Dermis blood vessel endothelial cell (primary cell): ENCODE measurements at places on chromosomes 7 and 10.

DNA sequence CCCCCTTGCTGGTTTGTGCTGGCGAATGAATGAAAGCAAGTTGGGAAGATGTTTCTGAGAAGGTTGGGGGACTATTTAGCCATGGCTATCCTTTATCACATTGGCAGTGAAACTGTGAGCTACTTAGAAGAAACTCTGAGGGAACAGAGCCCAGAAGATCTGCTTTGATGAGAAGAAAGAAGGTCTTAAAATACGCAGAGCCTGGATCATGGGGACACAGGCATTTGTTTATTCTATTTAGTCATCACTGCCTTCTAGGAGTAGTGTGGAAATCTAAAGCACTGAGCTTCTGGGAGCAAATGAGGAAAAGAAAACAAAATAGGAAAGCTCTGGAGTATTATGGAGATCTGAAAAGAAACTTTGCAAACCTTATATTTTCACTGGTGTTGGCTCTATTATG lies 28.5 kb downstream of the CPED1 start:
- no peak for DNase-seq

- DNase-seq: peak; percentile 69
These were observed 72.4 kb downstream of the AGMO start for GRCh38 chr7:15489383-15489782.

DNA sequence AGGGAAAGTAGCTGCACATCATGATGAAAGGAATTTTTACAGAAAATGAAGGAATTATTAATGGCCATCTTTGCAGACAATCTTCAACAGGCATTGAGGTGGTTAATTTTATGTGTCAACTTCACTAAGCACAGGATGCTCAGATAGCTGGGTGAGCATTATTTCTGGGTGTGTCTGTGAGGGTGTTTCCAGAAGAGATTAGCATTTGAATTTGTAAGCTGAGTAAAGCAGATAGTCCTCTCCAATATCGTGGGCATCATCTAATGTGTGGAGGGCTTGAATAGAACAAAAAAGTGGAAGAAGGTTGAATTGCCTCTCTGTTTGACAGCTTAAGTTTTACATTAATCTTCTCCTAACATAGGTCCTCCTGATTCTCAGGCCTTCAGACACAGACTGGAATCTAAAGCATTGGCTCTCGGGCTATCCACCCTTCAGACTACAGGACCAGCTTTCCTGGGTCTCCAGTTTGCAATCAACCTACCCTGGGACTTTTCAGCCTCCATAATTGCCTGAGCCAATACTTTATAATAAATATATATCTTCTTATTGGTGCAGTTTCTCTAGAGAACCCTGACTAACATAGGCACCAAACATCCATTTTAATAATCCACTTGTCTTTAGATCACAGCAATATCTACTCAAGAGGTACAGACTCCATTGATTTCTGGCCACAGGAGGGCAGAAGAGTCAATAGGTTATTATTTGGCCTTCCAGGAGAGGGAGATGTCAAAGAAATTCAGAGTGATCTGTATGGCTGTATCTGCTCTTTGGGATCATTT lies 10.5 kb upstream of the CRPPA start:
- peak; percentile 56 for DNase-seq

DNA sequence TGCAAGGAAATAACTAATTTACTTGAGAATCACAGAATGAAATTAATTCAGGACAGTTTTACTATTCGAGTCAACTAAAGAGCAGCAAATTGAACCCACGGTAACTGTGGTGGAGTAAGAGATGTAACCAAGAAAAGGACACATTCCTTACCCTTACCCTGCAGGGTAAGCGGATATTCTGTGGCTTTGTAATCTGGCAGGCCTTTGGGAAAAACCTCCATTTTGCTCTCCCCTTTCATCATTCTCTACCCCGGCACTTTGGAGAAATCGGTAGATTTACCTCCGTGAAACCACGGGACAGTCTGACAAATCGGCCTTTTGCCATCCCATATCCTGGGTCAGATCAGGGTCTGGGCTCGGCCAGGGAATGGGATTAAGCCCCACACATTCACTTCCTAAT lies 18.4 kb downstream of the RCC1L start:
- no peak for DNase-seq

- no peak for DNase-seq
These were observed 86.3 kb downstream of the LCOR start for GRCh38 chr10:96918214-96919002.

DNA sequence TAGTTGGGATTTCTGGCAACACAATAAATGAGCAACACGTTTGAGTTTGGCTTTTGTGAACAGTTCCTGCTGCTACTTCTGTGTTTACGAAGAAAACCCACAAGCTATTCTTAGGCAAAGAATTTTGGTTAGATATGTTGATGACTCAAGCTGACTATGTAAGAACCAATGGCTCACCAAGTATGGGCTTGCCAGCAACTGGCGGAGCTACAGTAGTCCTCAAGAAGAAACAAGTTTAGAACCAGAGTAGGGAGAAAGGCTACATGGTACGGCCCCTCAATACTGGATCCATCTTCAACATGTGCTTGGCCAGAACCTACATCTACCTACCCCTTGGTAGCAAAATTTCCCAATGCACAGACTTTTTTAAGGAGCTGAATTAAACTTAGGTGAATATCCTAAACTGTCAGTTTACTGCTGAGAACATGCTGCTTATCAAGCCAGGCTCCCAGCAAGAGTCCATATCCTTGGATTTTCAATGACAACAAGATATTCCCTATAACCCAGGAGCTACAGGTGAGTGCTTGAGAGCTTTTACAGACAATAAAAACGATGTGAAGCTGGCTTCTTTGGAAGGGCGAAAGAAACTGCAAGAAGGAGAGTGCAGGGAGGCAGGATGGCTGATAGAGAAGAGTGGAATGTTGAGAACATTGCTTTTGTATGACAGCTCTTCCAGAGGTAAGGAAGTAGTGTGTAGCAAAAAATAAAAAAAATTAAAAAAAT lies 74.3 kb upstream of the ASAH2 start:
- DNase-seq: peak; percentile 73

DNA sequence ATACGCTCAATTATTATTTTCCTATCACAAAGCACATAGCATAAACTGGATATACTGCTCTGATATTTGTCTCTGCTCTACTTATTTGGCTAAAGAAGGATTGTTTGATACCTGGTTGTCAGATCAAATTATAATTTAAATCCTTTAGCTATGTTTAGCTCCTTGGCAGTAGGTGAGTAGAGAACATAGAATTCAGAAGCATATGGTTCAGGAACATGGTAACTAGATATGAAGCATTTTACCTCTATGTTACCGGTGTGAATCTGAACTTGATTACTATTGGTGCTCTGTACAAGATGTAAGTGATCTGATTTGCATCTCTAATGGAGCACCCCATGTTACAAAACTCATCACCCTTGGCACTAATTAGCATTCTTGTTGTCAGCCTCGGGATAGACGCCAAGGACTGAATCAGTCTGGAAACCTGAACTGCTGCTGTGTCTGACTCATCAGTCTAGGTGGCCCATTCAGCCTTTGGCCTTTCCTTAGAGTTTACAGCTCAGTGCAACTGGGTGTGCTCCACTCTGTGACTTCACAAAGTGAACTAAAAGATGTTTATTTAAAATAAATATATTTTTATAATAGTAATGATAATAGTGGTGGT lies 12.3 kb upstream of the MYPN start:
- DNase-seq: peak; percentile 85

- DNase-seq: no peak
These were observed 334.3 kb downstream of the LRMDA start for GRCh38 chr10:75765789-75766096.

- no peak for DNase-seq
These were observed 133.5 kb downstream of the ST7 start for GRCh38 chr7:117086788-117087187.

DNA sequence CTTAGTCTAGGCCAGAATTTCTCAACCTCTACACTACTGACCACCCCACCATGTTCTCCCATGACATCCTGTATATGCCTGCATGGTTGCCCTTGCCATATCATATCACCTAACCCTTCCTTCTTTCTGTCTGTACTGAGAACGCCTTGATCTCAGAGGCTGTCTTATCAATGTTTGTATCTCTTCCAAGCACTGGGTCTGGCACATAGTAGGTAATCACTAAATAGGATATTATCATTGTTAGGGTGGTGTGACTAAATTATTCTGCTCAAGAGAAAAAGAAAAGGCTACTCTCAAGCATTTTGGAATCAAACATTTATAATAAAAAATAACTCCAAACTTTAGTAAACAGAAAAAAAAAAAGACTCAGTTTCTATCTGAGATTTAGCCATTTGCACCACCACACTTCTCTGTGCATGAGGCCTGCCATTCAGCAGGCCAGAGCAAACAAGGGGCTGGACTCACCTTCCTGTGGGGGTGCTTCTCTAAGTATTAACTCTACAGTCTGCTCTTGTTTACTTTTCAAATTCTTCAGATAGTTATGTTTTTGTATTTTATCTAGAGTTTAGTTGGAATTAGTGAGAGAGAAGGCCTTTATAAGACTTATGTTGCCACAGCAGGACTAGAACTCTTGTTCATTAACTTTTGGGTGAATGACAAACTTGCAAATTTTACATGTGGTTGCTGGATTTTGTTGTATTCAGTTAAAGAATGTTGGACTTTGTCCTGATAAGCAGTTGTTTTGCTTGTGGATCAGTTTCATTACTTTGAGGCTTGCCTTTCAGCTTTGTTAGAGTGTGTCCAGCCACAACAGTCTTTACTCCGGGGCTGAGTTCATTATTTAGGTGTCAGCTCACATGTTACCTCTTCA lies 5.4 kb downstream of the AGBL3 start:
- DNase-seq: no peak

DNA sequence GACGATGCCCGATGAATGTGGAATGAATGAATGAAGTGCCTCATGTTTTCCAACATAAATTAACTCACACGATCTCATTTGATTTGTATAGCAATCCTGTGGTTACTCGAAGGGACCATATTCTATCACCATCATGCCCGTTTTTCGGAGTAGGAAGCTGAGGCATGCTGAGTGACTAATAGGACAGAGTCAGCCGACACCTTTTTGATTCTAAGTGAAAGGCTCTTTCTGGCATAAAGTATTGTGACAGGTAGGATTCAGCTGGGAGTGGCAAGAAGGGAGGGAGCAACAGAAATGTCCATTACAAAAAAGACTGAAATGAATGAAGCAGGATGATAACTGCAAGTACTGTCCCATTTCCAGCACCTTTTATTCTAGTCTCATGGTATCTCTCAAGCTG lies 55.7 kb downstream of the KLRG2 start:
- DNase-seq: no peak

DNA sequence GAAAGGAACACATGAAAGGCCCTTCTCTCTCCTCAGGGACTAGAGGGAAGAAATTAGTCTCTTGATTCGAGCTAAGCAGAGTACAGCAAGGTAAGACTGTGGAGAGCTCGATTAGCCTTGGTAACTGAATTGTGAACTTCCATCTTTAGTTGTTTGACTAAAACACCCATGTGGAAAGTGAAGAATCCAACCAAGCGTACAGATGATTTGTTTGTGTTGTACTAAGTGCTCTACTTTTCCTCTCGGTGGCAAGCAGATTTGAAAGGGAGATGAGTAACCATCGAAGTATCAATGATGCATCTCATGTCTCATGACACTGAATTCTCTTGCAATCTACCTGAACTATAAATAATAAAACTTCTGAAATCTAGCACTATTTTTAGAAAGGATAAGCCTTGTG lies 80.7 kb downstream of the FZD1 start:
- no peak for DNase-seq

- no peak for DNase-seq
These were observed 24.5 kb downstream of the TAS2R16 start for GRCh38 chr7:122970740-122971725.

DNA sequence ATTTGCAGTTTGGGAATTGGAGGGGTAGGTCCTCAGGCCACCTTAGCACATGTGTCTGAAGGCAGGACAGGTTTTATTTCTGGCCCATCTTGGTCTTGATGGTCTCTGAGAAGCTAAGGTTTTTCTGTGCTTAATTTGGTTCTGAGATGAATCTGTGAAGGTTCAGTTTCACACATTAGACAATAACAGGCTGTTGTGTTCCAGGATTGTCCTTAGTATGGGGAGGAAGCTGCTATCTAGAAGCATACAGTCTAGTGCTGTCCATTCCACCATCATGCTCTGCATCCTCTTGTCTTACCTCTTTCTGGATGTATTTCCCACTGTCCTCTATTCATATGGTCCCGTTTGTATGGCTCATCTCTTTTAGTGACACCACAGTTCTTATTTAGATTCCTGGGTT lies 7.1 kb downstream of the UBE2D1 start:
- no peak for DNase-seq

GRCh38 chr7:123275036-123275753 lies 75.4 kb upstream of the SLC13A1 start:
- no peak for DNase-seq

- DNase-seq: no peak
These were observed 9.8 kb upstream of the CYP2C18 start for GRCh38 chr10:94673614-94674321.

- DNase-seq: no peak
These were observed 56.4 kb upstream of the MRLN start for GRCh38 chr10:59809644-59809974.

- peak; percentile 99 for DNase-seq
These were observed 162.6 kb upstream of the AKR1E2 start for GRCh38 chr10:4663162-4663992.

DNA sequence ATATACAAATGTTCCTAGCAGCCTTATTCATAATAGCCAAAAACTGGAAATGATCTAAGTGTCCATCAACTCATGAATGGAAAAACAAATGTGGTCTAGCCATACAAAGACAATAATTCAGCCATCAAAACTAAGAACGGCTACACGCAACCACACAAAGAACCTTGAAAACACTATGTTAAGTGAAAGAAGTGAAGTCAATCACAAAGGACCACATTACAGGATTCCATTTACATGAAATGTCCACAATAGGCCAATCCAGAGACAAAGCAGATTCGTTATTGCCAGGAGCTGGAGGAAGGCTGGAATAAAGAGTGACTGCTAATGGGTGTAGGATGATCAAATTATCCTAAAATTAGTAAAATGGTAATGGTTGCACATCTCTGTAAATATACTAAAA lies 21.1 kb downstream of the MKRN1 start:
- DNase-seq: no peak

DNA sequence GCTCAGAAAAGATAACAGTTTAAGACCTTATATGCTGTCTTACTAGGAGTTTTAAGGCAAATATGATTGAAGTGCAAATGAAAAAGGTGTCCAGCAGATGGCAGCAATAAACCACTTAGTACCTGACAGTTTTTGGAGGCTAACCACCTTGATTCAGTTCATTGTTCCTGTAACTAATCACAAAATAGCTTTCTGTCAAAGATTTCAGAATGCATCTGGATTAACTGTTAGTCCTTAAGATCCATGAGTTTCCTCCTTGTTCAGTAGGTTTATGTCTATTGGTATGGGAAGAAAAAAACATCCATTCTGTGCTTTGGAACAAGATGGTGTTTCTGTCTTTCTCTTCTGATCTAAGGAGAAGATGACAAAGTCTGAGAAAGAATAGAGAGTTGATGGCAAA lies 46.6 kb downstream of the CCSER2 start:
- DNase-seq: peak; percentile 83

- no peak for DNase-seq
These were observed 119.1 kb upstream of the PFKP start for GRCh38 chr10:2948127-2948854.

DNA sequence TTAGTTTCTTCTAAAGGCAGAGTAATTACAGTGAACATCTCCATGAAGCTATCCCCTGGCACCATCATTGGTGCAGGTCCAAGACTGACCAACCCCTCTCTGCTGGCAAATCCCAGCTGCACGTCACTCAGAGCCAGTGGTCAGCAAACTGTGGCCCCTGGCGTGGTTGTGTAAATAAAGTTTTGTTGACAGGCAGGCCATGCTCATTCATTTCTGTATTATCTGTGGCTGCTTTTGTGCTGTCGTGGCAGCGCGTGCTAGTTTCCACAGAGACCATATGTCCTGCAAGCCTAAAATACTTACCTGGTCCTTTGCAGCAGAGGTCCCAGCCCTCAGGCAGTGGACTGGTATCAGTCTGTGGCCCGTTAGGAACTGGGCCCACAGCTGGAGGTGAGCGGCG lies 117.6 kb upstream of the NPS start:
- DNase-seq: no peak
